Inflammatory macrophage treated with lipopolysaccharide for 1 hour (primary cell): ENCODE measurements at places on chromosomes 1 and 21.
A peak's percentile ranks its signal among the peaks of the same experiment; 100 is the strongest.

DNA sequence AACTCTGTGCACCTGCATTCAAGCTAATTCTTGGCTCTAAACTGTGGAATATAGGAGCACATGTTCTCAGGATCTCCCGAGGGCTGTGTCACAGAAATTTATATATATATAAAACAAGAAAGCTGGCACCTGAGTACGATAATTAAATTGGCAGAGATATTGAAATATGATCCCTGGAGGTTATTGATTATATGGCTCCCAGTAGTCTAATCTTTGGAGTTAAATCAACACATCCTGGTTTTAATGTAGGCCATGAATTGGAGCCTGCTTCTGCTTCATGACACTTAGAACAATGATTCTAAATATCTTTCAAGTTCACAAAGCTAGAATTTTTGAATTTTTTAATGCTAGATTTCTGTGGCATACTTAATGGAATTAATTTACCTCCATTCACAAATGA lies 84.3 kb downstream of the CTH start:
- DNase-seq: no peak

DNA sequence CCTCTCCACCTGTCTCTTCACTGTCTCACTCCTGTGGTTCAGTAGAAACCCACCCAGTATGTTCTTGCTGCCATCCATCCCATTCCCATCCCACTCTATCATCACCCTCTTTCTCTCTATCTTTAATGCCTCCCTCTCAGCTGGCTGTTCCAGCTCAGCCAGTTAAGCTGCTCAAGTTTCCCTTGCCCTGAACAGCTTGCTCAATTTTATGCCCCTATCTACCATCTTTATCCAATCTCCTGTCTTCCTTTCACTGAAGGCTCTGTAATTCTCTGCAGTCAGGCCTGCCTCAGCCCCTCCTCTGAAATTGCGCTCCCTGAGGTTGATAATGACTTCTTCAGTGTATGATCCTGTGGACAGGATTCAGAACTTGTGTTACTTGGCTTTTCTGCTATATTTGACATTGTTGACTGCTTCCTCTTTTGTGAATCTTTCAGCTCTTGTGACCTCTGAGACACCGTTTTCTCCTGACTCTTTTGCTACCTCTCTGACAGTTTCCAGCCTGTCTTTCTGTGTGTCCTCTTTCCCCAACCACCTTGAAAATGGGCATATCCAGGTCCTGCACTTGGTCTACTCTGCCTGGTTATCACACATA lies 13.9 kb upstream of the BCAR3 start:
- peak; percentile 44 for DNase-seq

- no peak for DNase-seq
Measured at GRCh38 chr1:200659269-200659668, 10.4 kb downstream of the DDX59 start.

GRCh38 chr1:84101204-84101603 lies 42.9 kb upstream of the PRKACB start:
- no peak for DNase-seq

- DNase-seq: no peak
Measured at GRCh38 chr1:204575221-204576190, 59.3 kb downstream of the MDM4 start.

DNA sequence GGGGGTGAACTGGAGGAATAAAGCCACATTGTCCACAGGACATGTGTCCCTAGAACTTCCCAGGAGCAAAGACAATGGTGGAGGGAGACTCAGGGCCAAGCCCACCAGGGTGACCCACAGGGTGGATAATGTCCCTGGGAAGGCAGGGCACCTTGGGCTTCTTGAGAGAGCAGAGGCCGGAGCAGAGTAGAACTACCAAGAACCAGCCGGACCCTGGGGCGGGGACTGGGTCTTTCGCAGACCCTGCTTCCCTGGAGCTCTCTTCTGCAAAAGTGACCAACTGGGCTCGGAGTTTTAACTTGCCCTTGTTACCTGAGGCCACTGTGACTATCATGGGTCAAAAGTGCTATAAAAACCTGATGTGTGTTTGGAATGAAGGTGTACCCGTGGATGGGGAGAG lies 875 bp upstream of the FAM3B start:
- no peak for DNase-seq

- no peak for DNase-seq
Measured at GRCh38 chr1:114467491-114467890, 43.5 kb downstream of the TRIM33 start.

DNA sequence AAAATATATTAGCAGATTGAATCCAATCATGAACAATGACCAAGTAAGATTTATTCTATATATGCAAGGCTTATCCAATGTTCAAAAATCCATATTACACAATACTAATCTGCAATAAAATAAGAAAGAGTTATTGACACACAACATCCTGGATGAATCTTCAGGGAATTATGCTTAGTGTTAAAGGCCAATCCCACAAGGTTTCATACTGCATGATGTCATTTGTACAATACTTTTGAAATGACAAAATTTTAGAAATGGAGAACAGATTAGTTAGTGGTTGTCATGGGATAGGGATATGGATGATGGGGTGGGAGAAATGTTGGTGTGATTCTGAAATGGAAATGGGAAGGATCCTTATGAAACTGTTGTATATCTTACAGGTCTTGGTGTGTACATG lies 425.7 kb downstream of the SIPA1L2 start:
- DNase-seq: no peak

DNA sequence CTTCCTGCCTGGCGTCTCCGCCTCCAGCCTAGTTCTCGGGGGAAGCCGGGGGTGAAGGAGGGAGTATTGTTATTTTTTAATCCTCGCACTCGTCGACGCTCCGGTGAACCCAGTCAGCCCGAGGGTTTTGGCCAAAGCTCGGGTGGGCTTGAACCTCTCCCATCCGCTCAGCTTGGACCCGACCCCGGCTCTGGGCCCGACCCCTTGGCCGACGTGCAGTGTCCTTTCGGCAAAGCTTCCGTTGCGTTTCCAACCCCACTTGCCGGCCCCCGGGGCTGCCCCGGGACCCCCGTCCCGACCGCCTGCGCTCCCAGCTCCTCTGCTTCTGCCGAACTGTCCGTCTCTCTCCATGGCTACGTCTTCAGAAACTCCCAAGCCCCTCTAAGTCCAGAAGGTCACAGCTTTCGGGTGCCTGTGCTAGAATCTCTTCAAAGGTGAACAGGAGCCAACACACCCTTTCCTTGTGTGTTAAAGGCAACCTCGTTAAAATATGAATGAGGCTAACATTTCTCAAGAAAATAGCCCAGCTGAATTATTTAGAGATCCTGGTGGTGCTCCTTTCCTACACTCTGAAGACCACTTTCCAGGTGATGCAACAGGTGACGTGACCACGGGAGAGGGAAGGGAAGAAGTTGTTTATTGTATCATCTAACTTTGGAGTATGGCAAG lies 647 bp downstream of the DESI2 start:
- peak; percentile 10 for DNase-seq

GRCh38 chr1:230262867-230263567 lies 163.1 kb downstream of the PGBD5 start:
- DNase-seq: no peak

DNA sequence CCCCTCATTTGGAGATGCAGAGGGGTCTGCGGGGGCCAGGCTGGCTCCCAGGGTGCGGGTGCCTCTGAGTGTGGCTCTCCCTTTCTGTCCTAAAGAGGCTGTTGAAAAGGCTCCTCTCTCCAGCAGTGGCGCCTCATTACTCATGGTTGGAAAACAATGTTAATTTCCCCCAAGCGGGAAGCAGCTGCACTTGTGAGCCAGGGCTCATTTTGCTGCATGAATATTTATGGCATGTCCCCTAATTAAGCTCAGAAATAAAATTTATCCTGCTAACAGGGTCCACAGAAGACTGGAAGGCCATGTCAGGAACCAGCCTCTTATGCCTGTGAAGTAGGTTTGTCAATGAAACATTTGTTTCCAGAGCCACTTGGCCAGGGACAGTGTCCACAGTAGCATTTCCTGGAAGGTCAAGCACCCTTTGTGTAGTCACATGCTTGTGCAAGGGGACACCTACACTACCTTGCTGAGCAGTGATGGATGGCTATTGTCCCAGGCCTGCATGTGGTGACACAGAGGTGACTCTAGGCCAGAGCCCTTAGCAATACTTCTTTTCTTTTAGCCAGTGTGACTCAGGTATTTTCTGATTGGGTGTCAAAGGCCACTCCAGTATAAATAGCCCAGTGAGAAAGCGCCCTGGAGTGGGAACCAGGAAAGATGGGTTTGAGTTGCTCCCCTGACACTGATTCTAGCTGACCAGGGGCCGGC lies 259.0 kb downstream of the FOXD2 start:
- DNase-seq: no peak

DNA sequence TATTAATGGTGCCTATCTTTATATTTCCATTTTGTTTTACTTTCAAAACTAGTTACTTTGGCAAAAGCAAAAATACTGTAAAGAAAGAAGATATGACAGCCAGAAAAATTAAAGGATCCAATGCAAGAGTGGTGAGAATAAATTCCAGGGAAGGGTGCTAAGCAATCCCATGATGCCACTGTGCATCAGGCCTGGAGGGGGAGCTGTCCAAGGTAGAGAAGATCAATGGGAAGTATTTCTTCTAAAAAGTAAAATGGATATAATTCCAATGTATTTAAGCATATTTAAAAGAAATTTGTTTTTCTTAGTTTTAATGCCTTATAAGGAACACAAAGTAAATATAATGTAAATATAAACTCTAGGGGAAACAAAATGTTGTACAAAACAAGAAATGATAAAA lies 1382.2 kb upstream of the B3GALT2 start:
- DNase-seq: no peak

GRCh38 chr1:212106286-212106792 lies 70.8 kb downstream of the DTL start:
- no peak for DNase-seq
